ENCODE measurements at places on chromosomes 11 and 22.
A peak's percentile ranks its signal among the peaks of the same experiment; 100 is the strongest.

- DNase-seq: peak; percentile 4
Observed at GRCh38 chr11:11010624-11011127, 152.8 kb upstream of the ZBED5 start.

GRCh38 chr22:23237841-23238240 lies 57.5 kb downstream of the BCR start:
- DNase-seq: no peak

GRCh38 chr22:19407649-19408606 lies 23.6 kb downstream of the HIRA start:
- DNase-seq: no peak

- DNase-seq: no peak
Observed at GRCh38 chr11:128196235-128196634, 391.1 kb downstream of the ETS1 start.

DNA sequence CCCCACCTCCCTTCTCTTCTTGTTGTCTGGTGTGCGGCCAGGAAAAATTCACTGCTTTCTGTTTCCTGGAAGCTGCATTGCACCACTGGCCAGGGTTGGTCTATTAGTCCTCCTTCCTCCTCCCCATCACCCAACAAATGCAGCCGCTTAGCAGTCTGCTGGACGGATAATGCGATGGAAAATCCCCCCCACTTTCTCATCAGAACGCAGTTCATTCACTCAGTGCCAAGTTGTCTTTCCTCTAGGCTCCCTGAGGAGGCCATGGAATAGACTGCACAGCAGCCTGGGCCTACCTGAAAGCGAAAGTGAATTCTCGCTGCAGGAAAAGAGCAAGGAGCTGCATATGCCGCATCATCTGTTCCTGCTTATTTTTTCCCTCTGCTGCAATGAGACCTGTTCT lies 513.6 kb downstream of the METTL15 start:
- DNase-seq: no peak

GRCh38 chr11:102929972-102930371 lies 25.6 kb downstream of the MMP13 start:
- no peak for DNase-seq

GRCh38 chr11:117992620-117993019 lies 6.4 kb downstream of the IL10RA start:
- DNase-seq: no peak

DNA sequence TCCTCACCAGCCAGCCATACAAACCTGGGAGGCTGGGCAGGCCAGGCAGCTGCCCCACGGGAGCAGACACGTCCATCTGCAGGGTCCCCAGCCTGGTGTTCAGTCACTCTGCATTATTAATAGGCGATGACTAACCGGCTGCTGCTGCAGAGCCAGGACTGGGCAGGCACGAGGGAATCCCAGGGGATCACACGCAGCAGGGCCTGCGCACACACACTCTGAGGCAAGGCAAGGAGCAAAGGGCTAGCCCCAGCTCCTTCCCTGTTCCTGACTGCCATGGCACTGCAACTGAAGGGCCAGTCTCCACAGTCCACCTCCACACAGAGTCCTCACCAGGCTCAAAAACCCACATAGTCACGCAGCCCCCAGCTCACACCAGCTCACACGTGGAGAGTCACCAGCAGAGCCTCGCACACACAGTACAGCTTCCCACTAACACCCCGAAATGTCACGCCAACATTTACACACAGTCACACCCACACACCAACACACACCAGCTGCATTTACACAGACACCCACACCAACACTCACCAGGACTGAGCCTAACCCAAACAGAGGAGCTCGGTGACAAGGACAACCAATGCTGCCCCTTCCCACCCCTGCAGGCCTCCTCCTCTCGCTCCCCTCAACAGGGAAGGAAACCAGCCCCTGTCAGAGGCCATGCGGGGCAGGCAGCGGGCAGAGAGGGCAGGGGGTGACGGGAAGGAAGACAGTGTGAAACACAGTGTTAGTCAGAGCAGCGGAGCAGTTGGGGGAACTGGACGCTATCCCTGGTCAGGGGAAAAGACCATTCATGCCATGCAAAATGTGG lies 47.3 kb downstream of the NRXN2 start:
- DNase-seq: no peak

DNA sequence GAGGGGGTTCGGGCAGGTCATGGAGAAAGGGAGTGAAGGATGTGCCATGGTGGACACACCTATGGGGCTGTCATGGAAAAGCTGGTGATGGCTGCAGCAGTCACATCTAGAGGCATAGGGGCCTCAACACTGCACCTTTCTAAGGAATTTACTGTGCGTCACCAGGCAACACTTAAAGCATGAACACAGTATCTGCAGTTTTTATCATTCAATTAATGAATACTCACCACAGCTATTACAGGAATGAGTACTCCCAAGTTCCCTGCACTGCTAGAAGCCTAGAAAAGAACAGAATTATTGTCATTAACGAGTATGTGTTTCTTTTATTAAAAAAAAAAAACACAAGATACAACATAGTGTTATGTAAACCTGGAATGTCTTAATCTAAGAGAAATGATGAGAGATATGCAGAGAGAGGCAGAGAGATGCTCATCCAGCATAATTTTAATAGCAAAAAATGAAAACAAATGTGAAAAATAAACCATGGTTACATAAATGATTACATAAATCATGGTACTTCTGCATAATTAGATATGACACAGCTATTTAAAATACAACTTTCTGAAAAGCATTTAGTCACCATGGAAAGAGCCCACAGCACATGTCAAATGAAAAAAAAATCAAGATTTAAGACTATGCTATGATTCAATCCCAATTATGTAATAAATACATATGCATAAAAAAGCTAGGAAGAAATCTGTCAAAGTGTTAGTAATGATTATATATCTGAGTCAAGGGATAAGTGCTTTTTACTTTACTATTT lies 19.2 kb downstream of the SERPIND1 start:
- no peak for DNase-seq

DNA sequence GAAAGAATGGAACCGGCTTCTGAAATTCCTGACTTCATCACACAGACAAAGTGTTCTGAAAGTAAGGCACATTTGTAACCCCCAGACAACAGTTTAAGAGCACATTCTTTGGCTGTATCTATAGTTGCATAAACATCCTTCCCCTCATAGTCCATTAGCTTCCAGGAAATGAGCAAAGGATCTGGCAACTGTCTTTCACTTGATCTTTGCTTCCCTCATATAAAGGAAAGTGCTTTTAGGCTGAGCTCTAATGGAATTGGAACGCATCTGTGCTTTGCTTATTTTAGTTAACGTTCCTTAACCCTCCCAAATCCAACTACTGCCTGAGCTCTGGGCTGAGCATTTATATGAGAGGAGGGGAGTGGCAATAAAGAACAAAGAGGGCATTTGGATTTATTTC lies 76.9 kb upstream of the API5 start:
- no peak for DNase-seq

DNA sequence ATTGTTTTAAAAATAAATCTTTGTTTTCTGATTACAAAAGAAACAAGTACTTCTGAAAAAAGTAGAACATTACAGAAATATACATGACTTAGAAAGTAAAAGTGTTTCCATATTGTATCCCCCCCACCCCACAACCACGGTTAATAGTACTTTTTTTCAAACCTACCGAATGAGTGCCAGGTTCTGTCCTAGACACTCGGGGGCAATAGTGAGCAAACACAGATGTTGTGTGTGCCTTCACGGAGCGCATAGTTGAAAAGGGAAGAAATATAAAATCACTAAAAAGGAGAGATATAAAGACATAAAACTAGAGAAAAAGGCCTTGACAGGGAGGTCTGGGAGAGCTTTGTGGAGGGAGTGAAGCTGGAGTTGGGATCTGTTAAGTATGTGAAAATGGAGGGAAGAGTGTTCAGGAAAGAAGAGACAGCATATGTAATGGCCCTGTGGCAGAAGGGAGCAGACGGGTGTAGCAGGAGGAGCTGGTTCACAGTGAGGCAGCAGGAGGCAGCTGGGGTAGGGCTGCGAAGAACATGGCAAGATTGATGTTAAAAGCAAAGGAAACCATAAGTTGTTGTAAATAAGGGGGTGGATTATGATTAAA lies 42.1 kb upstream of the ALX4 start:
- no peak for DNase-seq

GRCh38 chr11:126543691-126544090 lies 188.2 kb downstream of the ST3GAL4 start:
- DNase-seq: no peak

DNA sequence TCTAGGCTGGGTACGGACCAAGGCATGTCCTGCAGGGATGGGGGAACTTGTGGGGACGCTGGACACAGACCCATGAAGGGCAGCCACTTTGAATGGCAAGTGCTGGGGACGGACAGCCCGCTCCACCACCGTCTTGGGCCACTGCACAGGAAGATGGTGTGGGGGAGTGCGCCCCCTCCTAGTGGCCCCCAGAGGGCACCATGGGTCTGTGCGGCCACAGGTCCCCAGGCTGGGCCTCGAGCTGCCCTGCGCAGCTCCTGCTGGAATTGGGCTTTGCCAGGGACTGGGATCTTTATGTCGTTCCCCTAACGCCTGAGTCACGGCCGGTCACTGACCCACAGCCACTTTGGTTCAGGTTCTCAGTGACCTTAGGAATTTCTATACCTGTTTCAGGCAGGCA lies 44.4 kb downstream of the NAT10 start:
- no peak for DNase-seq

DNA sequence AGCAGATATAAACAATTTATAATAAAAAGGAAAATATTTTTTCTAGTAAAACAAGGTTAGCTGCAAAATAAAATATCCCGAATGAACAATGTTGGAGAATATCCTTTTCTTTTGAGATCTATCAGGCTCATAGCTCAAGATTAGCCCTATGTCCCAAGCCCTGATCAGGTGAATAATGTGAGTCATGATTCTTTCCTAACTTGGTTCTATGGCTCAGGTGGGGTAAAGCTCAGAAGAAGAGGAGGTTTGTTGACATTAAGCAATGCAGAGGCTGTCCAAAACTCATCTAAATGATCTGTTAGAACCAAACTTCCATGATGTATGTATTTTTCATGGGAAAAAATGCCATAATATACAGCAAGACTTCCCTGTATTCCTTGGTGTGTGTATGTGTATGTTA lies 86.1 kb downstream of the TRIM44 start:
- DNase-seq: no peak

DNA sequence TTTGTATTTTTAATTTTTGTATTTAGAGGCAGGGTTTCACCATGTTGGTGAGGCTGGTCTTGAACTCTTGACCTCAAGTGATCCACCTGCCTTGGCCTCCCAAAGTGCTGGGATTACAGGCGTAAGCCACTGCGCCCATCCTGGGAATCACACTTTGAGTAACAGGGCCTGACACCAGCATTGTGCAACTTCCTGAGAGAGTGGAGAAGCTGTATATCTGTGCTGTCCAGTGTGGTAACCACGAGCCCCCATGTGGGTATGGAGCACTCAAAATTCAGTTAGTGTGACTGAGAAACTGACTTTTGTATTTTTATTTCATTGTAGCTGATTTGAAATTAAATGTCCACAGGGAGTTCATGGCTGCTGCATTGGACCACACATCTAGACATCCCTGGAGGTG lies 36.2 kb downstream of the MPPED1 start:
- DNase-seq: no peak

DNA sequence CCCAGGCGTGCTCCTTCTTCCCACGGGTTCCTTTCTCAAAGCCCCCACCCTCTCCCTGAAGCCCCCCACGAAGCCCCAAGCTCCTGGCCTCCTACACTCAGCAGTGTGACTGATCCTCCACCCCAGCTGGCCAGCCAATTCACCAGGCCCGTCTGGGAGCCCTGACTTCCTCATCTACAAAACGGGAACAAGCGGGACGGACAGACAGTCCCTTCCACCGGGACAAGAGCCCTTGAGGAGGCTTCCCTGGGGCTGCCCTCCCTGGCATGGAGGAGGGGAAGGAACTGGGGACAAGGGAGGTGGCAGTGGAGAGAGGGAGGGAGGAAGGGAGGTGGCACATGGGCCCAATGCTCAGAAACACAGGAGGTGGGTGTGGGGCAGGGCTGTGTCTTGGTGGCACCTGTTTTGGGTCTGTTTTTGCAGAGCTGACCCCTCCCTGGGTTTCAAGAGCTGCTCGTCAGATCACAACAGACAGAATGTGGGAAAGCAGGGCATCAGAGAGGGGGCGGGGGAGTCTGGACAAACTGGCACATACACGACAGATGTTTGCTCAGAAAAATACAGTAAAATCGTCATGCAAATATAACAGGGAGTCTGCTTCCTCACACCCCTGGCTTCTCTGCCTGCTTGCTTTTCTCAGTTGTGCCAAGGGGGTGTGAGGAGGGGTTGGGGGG lies 56.8 kb downstream of the ELFN2 start:
- DNase-seq: no peak

DNA sequence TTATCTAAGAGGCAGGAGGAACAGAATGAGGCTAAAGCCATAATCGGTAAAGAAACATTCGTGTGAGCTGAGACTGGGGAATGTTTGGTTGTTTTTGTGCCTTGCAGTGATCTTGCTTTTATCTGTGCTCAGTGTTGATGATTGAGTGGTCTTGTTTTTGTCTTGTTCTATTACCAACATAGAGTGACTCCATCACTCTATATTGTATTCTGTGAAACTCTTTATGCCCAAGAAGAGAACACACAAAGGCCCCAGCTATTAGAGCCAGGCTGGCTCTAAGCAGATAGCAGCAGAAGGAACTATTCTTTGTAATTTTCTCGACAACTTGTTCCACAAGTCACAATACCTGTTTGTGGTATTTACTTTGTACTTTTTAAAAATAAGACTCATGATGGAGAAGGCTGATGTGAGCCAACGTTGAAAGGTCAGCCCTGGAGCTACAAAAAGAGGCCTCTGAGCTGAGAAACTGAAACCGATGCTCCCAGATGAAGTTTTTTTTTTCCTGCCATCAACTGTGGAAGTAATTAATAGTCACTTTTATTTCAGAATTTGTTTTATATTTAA lies 68.4 kb downstream of the LARGE1 start:
- no peak for DNase-seq

GRCh38 chr11:11985954-11986949 lies 22.2 kb downstream of the DKK3 start:
- DNase-seq: no peak

DNA sequence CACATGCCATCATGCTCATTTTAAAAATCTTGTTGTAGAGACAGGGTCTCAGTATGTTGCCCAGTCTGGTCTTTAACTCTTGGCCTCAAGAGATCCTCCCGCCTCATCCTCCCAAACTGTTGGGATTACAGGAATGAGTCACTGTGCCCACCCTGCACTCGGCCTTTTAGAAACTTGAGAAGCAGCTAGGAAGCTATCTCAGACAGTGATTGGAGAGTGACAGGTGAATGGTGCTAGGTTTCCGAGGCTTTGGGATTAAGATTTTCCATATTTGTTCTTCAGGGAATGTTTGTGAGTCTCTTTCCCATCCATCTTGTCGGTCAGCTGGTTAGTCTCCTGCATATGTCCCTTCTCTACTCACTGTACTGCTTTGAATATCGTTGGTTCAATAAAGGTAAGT lies 10.5 kb downstream of the EI24 start:
- DNase-seq: no peak

- no peak for DNase-seq
Observed at GRCh38 chr11:117256573-117256972, 24.1 kb downstream of the RNF214 start.

DNA sequence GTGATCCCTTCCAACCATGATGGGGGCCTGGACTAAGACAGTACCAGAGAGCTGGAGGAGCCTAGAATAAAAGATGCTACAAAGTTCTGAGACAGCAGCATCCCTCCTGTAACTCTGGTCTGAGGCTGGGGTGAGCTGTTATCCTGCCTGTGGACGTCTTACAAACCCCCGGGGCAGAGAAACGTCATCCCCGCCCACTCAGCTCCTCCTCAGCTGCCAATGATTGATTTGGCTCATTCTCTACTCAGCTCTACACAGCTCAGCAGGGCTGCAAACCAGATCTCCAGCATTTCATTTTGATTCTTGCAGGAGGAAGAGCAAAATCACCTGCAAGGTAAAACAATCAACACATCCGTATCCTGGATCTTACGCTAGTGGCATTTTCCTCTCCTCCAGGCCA lies 55.5 kb downstream of the CSNK2A3 start:
- DNase-seq: no peak

All from amygdala (tissue), 56 donors.